HFF-Myc (cell line): ENCODE measurements at places on chromosomes 6 and 20.

DNA sequence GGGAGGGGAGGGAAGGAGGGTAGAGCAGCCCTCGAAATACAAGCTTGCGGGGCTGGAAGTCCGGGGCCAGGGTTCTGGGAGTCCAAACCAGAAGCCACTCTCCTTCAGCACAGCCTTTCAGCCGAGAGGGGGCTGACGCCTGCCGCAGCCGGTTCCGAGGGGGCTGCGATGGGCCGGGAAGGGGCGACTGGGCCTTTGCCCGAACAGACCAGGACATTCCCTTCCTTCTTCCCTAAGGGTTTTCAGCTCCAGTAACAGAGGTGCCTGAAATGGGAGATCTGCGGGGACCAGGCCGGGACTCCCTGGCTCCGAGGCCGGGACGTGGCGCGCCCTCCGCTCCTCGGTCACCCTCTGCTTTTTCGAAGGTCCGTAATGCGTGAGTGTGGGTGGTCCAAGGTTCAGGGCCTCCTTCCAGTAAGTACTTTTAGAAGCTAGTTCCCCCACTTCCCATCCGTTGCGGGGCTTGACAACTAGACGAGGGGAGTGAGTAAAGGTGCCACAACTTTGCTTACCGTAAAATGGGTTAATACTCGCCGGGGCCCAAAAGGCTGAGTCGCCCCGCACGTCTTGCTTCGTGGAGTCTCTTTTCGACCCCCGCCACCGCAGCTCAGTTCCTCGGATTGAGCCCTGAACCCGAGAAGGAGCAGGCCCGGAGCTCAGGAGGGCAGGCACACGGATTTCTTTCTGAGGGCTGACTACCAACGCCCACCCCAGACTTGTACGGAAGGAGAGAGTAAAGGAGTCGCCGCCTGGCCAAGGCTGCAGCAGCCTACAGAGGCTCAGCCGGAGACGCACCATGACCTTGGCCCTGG is 2.9 kb upstream of the OLIG3 start:
- no peak for DNase-seq

- DNase-seq = no peak
Measured at GRCh38 chr20:46799781-46800408, 90.4 kb downstream of the SLC2A10 start.

GRCh38 chr6:118544105-118544504 is 4.0 kb upstream of the PLN start:
- no peak for DNase-seq

GRCh38 chr6:15949982-15950381 is 178.9 kb upstream of the MYLIP start:
- no peak for DNase-seq

- peak; percentile 48 for DNase-seq
Measured at GRCh38 chr6:148166339-148166968, 176.2 kb upstream of the SASH1 start.

DNA sequence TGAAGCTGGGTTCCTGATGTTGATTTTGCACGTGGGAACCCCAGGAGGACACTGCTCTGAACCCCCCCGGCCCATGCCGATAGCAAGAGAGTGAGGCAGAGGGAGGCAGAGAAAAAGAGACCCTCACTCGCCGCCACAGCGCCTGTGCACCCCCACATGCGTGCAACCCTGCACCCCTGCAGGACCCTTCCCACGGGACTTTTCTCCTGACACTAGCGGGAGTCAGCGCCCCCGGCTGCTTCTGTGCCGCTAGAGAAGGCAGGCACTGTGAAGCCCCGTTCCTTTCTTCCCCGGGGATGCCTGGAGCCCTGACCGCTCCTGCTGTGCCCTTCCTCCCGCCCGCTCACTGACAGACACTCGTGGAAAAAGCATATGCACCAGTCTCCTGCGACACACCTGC is 67.4 kb downstream of the GMPR start:
- DNase-seq = no peak

- peak; percentile 48 for DNase-seq
Measured at GRCh38 chr6:12296255-12296573, 6.1 kb downstream of the EDN1 start.

GRCh38 chr20:5766085-5766764 is 16.0 kb downstream of the SHLD1 start:
- DNase-seq = no peak

DNA sequence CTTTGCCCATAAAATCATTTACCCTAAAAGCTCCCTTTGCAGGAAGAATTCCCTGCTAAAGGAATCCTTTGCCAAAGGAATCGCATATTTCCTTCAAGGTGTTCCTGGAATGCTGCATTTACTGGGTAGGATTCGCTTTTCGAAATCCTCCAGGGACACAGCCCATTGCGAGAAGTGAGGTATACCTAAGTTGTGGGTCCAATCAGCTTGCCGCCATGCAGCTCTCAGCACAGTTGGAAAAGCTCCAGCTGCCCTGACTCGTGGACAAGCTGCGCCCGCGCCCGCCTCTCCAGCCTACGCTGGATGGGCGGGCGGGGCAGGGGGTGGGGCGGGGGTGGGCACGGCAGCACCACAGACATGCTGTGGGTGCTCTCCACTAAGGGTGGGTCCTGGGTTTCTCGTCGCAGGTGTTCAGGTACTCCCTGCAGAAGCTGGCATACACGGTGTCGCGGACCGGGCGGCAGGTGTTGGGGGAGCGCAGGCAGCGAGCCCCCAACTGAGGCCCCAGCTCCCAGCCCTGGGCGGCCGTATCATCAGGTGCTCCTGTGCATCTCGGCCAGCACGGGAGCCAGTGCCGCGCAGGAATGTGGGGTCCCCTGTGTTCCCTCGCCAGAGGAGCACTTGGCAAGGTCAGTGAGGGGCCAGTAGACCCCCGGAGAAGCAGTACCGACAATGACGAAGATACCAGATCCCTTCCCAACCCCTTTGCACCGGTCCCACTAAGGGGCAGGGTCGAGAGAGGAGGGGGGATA is 1.4 kb downstream of the NNAT start:
- DNase-seq = no peak

DNA sequence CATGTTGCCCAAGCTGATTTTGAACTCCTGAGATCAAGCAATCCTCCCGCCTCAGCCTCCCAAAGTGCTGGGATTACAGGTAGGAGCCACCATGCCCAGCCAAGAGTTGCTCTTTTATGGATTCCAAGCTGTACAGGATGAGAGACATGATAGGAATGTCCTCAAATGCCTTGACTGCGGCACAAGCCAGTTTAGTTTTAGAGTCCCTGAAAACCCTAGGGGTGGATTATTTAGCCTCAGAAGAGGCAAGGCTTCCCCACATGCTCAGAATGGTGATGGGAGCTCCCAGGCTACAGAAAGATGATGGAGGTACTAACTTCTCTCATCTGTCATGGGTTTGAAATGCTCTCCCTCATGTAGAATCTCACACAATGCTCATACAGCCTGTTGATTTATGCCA is 280.5 kb upstream of the PRND start:
- no peak for DNase-seq

DNA sequence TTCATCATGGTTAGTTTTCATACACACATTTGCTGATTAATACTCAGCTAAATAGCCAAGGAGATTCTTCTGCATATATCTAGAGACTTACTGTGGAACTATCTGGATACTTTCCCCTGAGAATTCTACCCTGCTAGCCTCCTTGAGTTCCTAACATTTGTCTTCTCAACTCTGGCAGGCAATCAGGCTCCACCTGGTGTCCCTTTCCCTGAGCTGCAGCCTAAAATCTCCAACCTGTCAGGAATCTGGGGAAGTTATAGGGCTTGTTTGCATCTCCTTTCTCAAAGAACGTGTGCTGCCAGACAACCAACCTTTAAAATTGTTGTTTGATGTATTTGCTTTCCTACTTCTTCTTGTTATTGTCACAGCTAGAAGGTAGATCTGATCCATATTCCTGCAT is 73.4 kb downstream of the FUT9 start:
- no peak for DNase-seq

DNA sequence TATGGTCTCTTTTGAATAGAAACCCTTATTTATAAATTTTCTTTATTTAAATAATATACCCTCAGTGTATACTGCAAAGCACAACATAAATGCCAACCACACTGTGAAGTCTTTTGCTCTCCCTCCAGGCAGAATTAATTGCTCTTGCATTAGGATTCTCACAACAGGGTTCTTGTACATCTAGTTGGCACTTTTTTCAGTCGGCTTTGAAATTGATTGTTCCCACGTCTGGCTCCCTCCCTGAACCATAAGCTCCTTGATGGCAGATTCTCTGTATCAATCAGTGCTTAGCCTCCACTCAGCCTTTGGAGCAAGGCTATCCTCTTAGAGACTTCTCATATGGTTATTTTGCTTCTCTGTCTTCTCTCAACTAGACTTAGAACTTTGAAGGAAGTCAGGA is 288.0 kb upstream of the POU3F2 start:
- DNase-seq = no peak

- no peak for DNase-seq
Measured at GRCh38 chr20:61941721-61942405, 123.8 kb downstream of the TAF4 start.

DNA sequence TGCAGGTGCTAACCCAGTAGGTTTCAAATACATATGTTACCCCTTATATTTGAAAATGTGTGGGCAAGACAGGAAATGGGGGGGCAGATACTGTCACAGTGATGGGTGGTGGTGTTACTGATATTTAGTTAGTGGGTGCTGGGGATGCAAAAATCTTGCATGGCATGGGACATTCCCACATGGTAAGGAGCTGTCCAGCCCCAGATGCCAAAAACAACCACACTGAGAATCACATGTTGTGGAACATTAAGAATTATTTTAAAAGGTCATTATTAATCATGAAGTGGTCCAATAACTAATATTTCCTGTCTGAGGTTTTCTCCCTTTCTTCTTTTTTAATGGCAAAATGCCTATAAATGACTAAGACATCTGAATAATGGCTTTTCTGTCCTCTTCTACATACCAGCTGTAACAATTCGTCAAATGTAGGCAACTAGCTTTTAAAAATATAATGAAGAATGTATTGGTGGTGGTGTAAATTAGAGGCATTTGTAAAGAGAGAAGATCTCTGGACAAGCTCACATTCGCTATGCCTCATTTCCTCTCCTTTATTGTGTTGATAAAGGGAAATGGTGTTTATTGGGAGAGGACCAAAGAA is 57.3 kb upstream of the SLC35B3 start:
- no peak for DNase-seq

DNA sequence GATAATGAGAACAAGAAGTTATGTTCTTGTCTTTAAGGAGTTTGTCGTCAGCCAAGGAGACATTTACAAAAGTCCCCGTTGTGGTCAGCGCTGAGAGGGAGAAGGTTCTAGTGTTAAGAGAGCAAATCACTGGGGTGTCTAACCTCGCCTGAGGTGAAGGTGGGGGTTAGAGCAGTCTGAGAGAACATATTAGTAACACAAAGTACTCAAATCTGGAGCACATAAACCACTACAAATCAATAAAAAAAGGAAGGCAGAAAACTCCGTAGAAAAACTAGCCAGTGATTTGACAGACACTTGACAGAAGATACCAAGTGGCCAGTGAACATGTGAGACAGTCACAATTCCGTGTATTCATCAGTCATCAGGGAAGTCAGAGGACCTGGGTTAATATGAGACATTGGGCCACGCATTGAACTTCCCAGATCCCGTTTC is 45.4 kb downstream of the CDS2 start:
- DNase-seq = no peak

- DNase-seq = no peak
Measured at GRCh38 chr6:43671011-43671800, 16.4 kb downstream of the MRPS18A start.

- DNase-seq = peak; percentile 61
Measured at GRCh38 chr6:15962449-15962764, 166.5 kb upstream of the MYLIP start.

GRCh38 chr6:118917546-118918328 is 17.2 kb downstream of the MCM9 start:
- DNase-seq = no peak

- DNase-seq = no peak
Measured at GRCh38 chr20:23146857-23147637, 60.9 kb upstream of the CD93 start.

- no peak for DNase-seq
Measured at GRCh38 chr20:63955281-63955826, 862 bp downstream of the UCKL1 start.

GRCh38 chr6:131519670-131520436 is 53.2 kb upstream of the ARG1 start:
- peak; percentile 22 for DNase-seq

GRCh38 chr20:5570452-5570851 is 179.7 kb upstream of the SHLD1 start:
- no peak for DNase-seq

- DNase-seq = no peak
Measured at GRCh38 chr20:4252005-4252404, 236.6 kb upstream of the RNF24 start.
